Pericardium fibroblast (primary cell): ENCODE measurements at places on chromosomes 5 and 9. TPM values are rescaled to one million over a fixed set of nuclear protein-coding genes. Genes with fewer than 3 reads are reported as not detected.

The PCDHB14 gene
- 0.70 TPM in 1 of 2 replicates, not detected in the other for total RNA-seq

The OTP gene
- total RNA-seq = not detected in 2 replicates

The TMEM245 gene
- total RNA-seq = 24.6 and 38.5 TPM in 2 replicates

The LHX6 gene
- not detected in 2 replicates for total RNA-seq

The KLF9 gene
- 48.2 and 68.5 TPM in 2 replicates for total RNA-seq

The ANKRD18A gene
- total RNA-seq = not detected in 2 replicates

The PCA3 gene
- not detected in 2 replicates for total RNA-seq

The FAM163B gene
- 3.5 TPM in 1 of 2 replicates, not detected in the other for total RNA-seq

The TNFSF15 gene
- 0.26 and 0.35 TPM in 2 replicates for total RNA-seq

The PCDHGA9 gene
- 1.4 and 2.5 TPM in 2 replicates for total RNA-seq

The MPDZ gene
- 16.9 and 25.4 TPM in 2 replicates for total RNA-seq

The IL17B gene
- not detected in 2 replicates for total RNA-seq

The IFNK gene
- not detected in 2 replicates for total RNA-seq

The N4BP3 gene
- total RNA-seq = under 0.01 and 1.4 TPM in 2 replicates

The ADAMTSL1 gene
- 14.8 and 37.4 TPM in 2 replicates for total RNA-seq

The FAM153A gene
- 0.12 TPM in 1 of 2 replicates, not detected in the other for total RNA-seq

The BTNL3 gene
- total RNA-seq = not detected in 2 replicates

The SPAG8 gene
- 0.09 and 0.82 TPM in 2 replicates for total RNA-seq

The SHISAL2B gene
- not detected in 2 replicates for total RNA-seq

The CDH9 gene
- not detected in 2 replicates for total RNA-seq

The SLC46A2 gene
- total RNA-seq = not detected in 2 replicates

The C5orf46 gene
- not detected in 2 replicates for total RNA-seq

The CARD9 gene
- total RNA-seq = 1.5 and 4.3 TPM in 2 replicates

The AHRR gene
- total RNA-seq = 3.1 and 16.0 TPM in 2 replicates

The TAF1L gene
- total RNA-seq = not detected in 2 replicates

The SMIM33 gene
- total RNA-seq = not detected in 2 replicates

The SNX24 gene
- total RNA-seq = 13.1 and 21.9 TPM in 2 replicates

The GFI1B gene
- not detected in 2 replicates for total RNA-seq

The DND1 gene
- not detected in 2 replicates for total RNA-seq

The DNAI1 gene
- not detected in 2 replicates for total RNA-seq

The F2RL1 gene
- 7.2 and 12.6 TPM in 2 replicates for total RNA-seq

The PCDHGB7 gene
- 8.3 and 12.5 TPM in 2 replicates for total RNA-seq

The KCNN2 gene
- total RNA-seq = not detected in 2 replicates

The MLANA gene
- total RNA-seq = not detected in 2 replicates

The SV2C gene
- total RNA-seq = not detected in 2 replicates

The FOXD4L5 gene
- total RNA-seq = 0.94 TPM in 1 of 2 replicates, not detected in the other

The PCDHGB1 gene
- total RNA-seq = 0.82 and 0.94 TPM in 2 replicates

The LHX3 gene
- not detected in 2 replicates for total RNA-seq

The CWC27 gene
- 5.8 and 7.4 TPM in 2 replicates for total RNA-seq

The IFNA21 gene
- not detected in 2 replicates for total RNA-seq

The NANS gene
- 54.5 and 85.1 TPM in 2 replicates for total RNA-seq

The ARHGEF37 gene
- 0.43 and 3.2 TPM in 2 replicates for total RNA-seq

The IL4 gene
- total RNA-seq = not detected in 2 replicates

The LCN9 gene
- not detected in 2 replicates for total RNA-seq

The PCDHA6 gene
- 0.17 and 0.35 TPM in 2 replicates for total RNA-seq

The APBA1 gene
- total RNA-seq = 3.7 and 11.3 TPM in 2 replicates

The NAA35 gene
- 11.0 and 11.6 TPM in 2 replicates for total RNA-seq
